Hematopoietic multipotent progenitor cell treated with erythropoietin and hydrocortisone succinate and interleukin-3 and kit ligand, for 4 days (in vitro differentiated cells): ENCODE measurements at places on chromosomes 6 and 20.

DNA sequence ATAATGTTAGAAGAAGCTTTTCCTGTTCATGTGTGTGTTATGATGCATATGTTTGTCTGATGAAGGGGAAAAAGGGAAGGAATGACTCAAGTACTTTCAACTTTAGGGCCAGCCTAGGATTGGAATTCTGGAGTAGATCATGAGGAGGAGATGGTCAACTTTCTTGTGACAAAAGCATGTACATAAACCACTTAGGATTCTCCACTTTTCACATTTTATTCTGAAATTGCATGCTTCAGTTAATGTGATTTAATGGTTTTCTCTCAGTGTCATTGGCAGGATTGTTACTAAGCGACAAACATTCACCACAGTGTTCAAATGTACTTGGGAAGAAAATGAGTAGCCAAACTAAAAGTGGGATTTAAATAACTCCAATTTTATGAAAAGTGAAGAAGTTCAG lies 80.1 kb downstream of the UTRN start:
- no peak for DNase-seq

GRCh38 chr20:50470264-50470858 lies 39.8 kb upstream of the PTPN1 start:
- no peak for DNase-seq

DNA sequence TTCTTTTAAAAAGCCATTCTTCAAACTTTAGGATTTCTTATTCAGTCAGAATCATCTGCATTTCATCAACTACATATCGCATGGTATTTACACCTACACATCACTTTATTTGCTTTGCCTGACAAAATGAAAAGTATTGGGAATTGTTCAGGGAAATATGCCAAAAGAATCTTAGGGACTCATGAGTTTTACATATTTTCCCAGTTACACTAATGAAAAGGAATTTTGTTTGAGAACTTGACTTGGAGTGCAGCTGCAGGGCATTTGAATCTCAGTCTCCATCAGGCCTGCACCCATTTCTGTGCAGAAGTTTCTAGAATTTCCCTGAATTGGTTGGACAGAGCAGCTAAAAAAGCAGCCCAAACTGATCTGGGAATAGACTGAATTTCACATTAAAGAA lies 65.3 kb downstream of the MTHFD1L start:
- no peak for DNase-seq

GRCh38 chr20:50488236-50488806 lies 21.9 kb upstream of the PTPN1 start:
- no peak for DNase-seq

- DNase-seq: no peak
Observed at GRCh38 chr6:34476447-34476846, 10.6 kb downstream of the PACSIN1 start.

DNA sequence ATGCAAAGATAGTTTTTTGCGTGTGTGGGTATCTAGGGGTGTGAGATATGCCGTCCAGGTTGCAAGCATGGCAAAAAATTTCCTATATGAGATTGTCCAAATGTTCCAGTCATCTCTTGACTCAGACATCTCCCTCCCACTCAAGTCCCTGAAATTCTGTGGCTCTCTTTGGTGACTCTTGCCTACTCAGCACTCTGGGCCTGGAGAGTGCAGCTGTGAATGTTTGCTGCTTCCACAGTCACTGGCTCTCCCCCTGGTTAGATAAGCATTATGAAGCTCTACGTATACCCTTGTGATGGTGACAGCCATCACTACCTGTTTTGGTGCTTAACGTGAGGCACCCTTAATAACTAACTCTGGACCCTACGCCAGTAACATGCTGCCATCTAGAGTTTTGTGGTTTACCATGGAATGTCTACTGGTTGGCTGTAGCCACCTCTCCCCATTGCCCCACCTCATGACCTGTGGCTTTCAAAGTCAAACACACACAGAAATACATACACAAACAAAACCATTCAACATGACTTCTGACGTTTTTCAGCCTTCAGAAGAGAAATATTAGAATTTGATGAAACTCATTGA lies 621.9 kb upstream of the CITED2 start:
- DNase-seq: peak; percentile 56

DNA sequence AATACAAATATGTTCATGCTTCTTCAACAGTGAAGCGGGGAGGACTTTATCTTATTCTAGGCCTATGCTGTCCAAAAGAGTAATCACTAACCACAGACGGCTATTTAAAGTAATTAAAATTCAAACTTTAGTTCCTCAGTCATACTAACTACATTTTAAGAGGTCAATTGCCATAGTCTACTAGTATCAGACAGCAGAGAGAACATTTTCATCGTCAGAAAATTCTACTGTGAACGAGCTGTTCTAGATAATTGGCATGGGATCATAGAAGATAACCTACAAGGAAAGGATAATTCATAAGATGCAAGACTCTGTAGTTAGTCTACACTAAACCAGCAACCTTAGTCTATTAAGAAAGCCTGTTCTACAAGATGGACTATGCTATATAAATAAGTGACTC lies 44.4 kb downstream of the PRKN start:
- no peak for DNase-seq

DNA sequence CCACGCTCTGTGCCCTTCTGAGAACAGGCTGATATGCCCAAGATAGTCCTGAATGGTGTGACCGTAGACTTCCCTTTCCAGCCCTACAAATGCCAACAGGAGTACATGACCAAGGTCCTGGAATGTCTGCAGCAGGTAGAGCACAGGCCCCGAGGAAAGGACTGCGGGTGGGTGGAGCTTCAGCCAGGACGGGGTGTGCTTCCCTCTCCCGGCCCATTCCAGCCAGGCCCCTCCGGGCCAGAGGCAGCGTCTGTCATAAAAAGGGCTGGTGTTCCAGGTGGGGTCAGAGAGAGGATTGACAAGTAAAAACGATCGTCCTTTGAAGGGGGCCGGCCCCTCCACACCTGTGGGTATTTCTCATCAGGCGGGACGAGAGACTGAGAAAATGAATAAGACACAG lies 1.3 kb downstream of the RTEL1 start:
- no peak for DNase-seq

DNA sequence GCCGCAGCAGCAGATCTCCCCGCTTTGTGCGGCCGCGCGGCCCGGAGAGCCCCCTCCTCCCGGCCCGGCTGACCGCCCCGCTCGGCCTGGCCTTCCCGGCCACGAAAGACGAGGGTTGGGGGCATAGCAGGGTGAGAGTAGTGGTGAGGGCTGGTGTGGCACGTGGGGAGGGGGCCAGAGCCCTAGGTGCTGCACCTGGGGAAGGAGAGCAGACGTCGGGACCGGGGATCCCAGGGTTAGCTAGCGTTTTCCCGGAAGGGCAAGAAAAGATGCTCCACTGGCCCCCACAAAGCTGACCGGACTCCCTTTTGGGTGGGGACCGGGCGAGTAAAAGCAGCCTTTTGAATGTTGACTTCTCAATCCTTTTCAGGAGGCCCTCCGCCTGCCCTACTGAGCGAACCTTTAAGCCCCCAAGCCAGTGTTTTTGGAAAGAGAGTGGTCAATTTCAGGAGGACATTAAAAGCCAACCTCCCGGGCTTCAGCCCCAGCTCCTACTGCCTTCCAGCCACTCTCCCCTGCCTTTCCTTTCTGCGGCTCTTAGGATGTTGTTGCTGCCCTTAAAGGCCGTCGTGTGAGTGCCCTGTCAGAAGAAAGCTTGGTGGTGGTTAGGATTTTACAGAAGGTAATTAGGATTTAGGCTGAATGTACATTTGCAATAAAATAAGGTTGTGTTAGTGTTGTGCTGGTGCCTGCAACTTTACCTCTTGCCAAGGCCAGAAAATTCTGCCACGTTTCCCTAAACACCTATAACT lies 648 bp upstream of the BACH2 start:
- DNase-seq: no peak

DNA sequence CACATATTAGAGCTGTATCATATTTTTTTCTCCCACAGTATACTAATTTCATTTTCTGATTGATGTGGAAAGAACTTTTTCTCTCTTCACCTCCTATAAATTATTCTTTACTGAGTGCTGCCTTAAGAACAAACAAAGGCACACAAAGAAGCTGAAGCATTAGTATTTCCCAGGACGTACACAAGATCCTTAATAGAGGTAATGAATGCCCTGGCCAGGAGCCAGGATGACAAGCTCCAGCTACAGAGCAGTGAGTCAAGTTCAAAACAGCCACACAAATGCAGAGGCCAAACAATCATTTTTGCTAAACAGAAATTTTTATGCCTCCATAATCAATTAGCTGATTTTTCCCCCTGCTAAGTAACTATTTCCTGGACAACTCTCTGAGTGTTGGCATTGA lies 639.6 kb downstream of the EPHA7 start:
- no peak for DNase-seq

DNA sequence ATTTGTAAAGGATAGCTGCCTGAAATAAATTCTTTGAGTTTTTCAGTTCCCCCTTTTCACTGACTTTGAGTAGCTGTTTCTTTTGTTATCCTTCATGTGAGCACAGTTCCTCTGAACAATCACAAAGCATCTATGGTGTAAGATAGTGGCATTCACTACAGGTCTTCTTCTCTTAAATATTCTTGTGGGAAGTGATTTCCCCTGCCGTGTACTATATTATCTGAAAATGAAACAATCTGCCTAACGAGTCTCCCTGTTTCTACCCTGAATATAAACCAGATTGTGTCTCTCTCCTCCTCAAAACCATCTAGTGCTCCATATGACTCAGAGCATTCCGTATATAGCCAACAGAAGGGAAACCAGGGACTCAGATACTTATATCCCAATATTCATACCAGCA lies 380.1 kb upstream of the SOX4 start:
- DNase-seq: no peak

DNA sequence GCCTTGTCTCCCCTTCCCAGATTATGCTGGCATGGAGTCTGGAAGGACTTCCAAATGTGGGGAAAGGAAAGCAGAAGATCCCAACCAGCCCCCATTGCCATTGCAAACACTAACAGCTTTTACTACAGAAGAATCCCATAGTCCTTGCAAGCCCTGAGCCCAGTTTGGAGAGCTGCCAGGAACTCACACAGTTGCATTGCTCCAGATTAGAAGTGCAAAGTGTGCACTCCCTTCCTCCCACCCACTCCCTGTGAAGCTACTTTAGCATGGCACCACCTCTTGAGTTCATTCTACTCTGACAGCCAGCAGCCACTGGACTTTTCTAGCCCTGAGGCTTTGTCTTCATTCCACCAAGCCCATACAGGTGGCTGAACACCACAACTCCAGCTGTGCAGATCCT lies 67.6 kb downstream of the SLC22A2 start:
- DNase-seq: no peak

GRCh38 chr20:18511571-18511970 lies 3.8 kb downstream of the SEC23B start:
- peak; percentile 48 for DNase-seq

GRCh38 chr6:14037402-14038277 lies 79.9 kb upstream of the CD83 start:
- DNase-seq: peak; percentile 30

GRCh38 chr6:4858194-4859015 lies 82.2 kb downstream of the CDYL start:
- no peak for DNase-seq

DNA sequence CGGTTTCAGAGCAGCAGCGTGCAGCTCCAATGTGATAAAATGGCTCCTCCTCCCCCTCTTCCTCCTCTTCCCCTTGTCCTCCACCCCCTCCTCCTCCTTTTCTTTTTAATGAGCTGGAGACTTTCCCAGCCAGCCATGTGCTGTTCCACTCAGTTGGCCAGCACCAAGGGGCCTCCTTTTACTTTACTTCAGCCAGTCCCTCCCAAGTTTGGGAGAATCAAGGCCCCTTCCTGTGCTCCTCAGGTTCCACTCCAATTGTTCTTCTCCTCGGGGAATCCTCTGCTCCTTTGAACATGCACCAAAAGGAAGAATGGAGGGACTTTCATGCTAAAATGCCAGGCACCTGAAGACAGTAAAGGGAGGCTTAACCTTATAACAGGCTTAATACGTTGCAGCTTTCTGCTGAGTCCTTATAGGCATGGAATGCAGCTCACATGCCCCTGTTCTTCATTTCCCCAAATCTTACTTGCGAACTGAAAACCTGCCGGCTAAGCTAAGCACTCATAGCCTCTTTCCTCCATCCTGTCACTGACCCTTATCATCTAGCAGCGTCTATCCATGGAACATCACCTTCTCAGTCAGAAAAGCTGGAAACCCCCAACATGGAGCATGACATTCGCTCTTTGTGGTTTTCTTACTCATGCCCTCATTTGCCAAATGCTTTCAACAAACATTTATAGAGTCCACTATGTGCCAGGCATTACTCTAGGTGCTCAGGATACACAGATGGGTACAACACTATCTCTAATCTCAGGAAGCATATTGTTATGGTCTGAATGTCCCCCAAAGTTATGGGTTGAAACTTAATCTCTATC lies 170.6 kb downstream of the PHACTR1 start:
- DNase-seq: no peak

GRCh38 chr20:63025534-63026331 lies 19.0 kb upstream of the BHLHE23 start:
- peak; percentile 36 for DNase-seq

DNA sequence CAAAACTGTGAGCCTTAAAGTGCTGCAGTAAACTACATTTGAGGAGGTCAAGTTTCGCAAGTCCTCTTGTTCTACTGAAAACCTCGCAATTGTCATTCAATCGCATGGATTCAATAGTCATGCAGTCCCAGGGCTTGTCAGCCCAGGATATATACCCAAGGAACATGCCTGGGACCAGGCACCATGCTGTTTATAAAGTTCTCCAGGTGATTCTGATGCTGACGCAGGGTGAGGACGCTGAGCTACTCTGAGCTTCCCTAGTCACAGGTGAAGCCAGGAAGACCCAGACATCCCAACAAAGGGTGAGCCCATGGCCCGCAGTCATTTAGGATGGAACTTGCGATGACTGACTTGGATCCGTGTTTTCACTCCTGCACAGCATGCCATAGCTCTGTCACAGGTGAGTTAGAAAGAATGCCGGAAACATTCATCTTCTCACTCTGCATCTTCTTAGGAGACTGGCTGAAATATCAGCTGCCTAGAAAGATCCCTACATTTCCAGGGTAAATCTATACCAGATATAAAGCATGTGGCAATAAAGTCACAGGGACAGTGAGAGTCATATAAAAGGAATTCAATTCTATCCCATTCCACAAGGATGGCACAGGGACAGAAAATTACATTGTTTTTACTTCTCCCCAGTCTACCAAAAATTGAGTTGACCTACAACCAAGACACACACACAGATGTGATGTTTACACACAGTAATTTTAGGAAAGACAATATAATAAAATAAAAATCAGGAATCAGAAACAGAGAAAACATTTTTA lies 27.0 kb upstream of the SSTR4 start:
- DNase-seq: no peak

DNA sequence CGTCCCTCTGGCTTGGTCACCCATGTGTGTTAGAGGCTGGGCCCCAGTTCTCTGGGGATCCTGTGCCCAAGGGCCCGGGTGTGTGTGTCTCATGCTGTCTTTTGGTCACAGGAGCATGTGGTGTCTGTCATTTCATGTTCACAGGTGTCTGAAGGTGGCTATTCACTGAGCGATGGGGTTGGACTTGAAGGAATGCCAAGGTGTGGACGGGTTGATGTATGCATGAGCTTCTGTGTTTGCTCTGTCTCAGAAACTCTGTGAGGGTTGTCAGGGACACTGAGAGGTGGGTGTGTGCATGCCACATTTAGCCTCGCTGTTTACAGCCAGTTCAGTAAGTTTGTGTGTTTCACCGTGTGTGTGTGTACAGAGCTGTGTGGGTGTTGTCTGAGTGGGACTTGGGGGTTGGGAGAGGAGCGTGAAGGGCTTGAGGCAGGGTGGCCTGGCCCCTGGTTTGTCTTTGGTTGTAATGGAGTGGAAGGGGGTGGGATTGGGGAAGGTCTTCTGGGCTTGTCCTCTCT lies 1.2 kb downstream of the DDR1 start:
- no peak for DNase-seq
